ENCODE measurements at places on chromosomes 1 and 21. TPM values are rescaled to one million over a fixed set of nuclear protein-coding genes. Genes with fewer than 3 reads are reported as not detected.

The CFHR5 gene
- total RNA-seq = not detected

DNA sequence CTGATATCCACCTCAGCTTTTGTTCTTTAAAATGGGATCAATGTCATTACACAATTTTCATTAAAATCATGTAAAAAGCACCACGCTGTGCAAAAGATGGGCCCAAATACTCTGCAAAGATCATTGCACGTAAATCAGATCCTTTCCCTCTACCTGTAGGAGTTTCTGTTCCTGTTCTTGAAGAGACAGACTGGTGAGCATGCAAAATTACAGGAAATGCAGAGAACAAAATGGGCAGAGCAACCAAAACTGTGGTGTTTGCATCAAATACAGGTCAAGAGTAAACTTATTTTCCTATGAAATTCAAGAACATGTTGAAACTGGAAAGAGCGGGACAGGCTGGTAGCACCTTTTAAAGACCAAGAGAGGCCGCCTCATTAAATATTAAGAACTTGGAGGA is 294.9 kb upstream of the ADGRL2 start:
- H3K4me1 ChIP-seq = no peaks in the 10 kb centered on the region
- no peak for DNase-seq
- no peaks in the 10 kb centered on the region for H3K27me3 ChIP-seq
- no peak overlapping the region for H3K4me3 ChIP-seq
- no peaks in the 10 kb centered on the region for H3K36me3 ChIP-seq

DNA sequence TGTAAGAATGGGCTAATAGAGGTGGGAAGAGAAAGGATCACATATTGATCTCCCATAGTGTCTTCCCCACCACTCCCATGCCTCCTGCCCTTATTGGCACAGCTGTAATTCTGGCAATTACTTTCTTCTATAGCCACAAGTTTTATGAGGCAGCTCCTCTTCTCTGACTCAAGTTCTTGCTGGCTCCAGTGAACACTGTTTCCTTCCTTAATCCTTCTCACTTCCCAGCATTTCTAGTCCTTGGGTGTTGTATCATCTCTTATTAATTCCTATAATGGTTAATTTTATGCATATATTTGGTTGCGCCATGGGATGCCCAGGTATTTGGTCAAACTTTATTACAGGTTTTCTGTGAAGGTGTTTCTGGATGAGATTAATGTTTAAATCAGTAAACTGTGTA is 103.3 kb downstream of the MRPL39 start:
- peaks cover 23% of the 10 kb centered on the region for H3K36me3 ChIP-seq
- H3K4me3 ChIP-seq = no peak overlapping the region
- H3K4me1 ChIP-seq = peaks cover 27% of the 10 kb centered on the region
- H3K27ac ChIP-seq = peak overlapping the region; percentile 87
- peaks cover 2% of the 10 kb centered on the region for H3K27me3 ChIP-seq
- no peak for DNase-seq

DNA sequence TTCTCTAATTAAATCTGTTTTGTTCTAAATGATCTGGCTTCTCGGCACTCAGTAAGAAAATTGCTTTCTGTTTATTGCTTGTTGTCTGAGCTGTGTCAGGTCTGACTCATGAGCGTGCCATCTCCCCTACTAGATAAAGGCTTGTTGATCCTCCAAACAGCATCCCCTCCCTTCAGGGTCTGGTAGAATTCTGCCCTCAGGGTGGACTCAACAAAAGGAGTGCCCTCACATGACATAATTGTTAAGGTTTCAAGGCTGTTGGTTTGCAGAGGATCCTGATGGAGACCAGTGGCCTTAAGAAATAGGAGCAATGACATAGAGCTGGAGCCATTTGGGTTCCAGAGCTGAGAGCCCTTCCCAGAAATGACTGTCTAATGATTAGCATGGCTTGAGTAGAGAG is 36.0 kb upstream of the ATP2B4 start:
- H3K27me3 ChIP-seq = peaks cover 5% of the 10 kb centered on the region
- H3K4me1 ChIP-seq = peaks cover 29% of the 10 kb centered on the region
- no peak overlapping the region for H3K4me3 ChIP-seq

Data from natural killer cell treated with Interleukin-12 subunit alpha and Interleukin-12 subunit beta and Interleukin-15 and Interleukin-18, amount 100 ng/mL, for 72 hours (primary cell).